Stimulated activated CD8-positive, alpha-beta memory T cell treated with anti-CD3 and anti-CD28 coated beads, Interleukin-2, amount 100 ng/mL, for 1 hour (primary cell): ENCODE measurements at places on chromosomes 12 and 14.

- no peak for DNase-seq
Measured at GRCh38 chr14:63435838-63436237, 107.3 kb downstream of the PPP2R5E start.

- no peak for DNase-seq
Measured at GRCh38 chr12:102534899-102535298, 54.5 kb upstream of the IGF1 start.

DNA sequence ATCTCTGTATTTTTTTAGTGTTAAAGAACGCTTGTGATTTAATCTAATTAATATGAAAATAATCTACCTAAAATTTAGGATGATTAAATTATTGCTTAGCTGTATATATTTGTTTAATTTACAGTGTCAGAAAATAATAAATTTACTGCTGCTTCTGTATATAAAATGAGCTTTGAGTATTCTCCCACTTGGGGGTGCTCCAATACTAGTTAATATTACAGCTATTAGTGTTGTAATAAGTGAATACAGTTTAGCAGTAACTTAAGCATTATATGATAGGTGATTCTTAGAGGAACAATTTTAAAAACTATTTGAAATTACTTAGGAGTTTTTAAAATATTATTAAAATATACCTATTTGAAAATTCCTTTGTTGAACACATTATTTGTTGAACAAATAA lies 62.2 kb downstream of the PAPOLA start:
- DNase-seq: no peak

- DNase-seq: no peak
Measured at GRCh38 chr12:108021141-108021540, 107.9 kb upstream of the WSCD2 start.

DNA sequence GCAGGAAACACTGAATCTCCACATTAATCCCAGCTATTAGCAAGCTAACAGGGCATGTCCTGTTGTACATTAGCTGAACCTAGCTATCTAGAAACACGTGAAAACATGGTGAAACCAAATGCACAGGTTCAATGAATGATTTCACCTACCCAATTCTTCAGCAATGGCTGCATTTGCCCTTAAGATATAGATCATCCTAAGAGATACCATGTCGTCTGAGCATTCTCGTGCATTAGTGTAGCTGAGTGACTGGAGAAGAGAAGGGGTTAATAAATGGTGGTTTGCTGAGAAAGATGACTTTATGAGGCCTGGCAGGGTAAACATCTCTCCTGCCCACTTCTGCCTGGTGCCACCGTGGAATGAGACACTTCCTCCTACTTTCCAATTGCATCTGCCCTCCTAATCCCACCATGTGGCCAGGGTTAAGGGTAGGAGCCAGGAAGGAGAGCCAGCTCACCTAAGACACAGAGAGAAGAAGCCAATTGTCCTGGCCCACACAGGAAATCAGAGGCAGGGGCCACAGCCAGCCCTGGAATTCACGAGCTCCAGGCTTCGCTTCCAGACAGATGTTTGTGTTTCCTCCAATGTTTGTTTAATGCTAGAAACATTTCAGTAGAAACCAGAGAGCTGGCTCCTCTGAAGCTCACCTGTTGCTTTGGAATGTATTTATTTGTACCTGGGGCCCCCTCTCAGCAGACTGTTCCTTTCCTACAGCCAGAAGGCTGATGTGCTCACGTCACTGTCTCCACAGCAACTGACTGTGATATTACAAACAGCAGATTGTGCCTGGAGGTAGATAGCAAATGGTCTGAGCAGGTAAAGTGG lies 126.0 kb upstream of the PARP11 start:
- no peak for DNase-seq

DNA sequence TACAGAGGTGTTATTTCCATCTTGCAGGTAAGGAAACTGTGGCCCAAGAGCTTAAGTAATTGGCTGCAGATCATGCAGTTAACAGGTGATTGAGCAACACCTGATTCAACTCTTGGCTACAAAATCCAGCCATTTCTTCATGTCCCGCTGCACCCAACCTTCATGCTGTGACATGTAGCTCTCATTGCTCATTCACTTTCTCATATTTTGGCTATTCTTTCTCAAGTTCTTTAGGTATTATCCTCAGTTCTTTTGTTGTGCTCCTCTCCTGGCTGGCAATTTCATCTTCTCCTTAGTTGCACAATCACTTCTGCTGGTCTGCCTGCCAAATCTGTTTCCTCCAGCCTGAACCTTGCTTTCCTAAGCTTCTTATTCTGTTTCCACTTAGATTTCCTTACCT lies 300.8 kb downstream of the SSPN start:
- no peak for DNase-seq

- no peak for DNase-seq
Measured at GRCh38 chr14:99754141-99755067, 38.8 kb upstream of the EML1 start.

DNA sequence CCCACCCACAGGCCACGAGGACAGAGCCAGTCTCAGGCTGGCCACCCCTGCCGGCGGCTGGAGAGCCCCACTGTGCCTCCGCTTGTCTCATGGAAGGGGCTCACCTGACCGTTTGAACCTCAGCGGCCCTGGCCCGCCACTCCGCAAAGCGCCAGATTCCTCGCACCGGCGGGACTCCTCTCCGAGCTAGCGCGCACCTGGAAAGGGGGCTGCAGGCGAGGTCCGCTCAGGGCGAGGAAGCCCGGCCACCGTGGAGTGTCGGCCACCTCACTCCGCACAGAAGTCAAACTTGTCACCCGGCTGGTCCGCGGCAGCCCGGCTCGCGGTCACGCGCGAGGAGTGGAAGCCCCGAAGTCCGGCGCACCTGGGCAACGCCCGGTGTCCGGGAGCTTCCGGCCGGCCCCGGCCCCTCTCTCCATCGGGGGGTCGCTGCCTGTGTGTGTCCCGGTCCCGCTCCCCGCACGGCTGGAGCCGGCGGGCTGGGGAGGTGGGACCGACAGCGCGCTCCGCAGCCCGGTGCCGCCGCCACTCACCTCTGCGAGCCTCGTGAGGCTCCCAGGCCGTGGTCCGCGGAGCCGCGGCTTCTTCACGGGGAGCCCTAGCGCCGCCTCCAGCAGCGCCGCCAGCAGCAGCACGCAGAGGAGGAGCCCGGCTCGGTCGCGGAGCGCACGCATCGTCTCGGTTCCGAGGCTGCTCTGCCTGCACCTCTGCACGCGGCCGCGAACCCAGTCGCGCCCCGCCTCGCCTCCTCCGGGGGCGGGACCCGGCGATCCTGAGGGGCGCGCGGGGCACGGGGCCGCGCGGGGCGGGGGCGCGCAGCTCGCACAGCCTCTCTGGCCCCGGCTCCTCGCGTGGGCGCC lies at the start of gene ISM2:
TSS of gene ISM2 (minus strand) at position 697 of the 860 bp plus-strand sequence. CDS start at position 674, 23 bp downstream.
- DNase-seq: no peak
